ENCODE measurements at places on chromosomes 5 and 9. TPM values are rescaled to one million over a fixed set of nuclear protein-coding genes. Genes with fewer than 3 reads are reported as not detected.

IFNB1 gene
- total RNA-seq: not detected

MPDZ gene
- total RNA-seq: 40.9 TPM

CHSY3 gene
- 2.4 TPM for total RNA-seq

FYB1 gene
- not detected for total RNA-seq

ARID3C gene
- total RNA-seq: not detected
